ENCODE measurements at places on chromosomes 16 and 17.

DNA sequence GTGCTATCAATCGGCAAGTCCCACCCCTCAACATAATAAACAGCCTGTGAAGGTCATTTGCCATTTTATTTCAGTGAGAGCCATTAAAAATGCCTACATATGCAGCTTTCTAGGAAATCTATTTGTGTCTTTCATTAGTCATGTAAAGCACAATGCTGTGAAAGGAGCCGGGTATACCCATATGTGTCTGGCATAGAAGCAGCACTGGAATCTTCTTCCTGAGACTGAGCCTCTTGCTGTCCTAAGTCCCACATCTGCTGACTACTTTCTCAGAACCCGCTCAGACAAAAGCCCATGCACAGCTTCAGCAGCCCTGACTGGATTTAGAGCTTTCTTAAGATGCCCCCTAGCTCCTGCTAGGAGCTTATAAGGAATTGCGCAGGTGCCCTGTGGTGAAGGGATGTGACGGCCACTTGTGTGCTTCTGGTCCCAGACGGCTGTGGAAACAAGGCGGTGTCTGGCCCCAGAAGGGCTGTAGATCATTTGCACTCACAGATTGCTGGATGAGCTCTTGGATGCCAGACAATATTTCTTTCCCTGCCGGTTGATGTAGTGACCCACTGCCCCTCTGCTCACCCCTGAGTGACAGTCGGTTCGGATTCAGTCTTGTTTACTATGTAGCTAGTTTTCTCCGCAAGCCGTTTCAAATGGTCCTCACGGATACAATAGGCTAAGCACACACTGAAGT is 172.2 kb downstream of the ANKFN1 start:
- DNase-seq, result no peak

- DNase-seq, result no peak
Observed at GRCh38 chr16:87661561-87661960, 59.3 kb downstream of the JPH3 start.

GRCh38 chr16:11796227-11797165 is 562 bp downstream of the ZC3H7A start:
- DNase-seq, result peak; percentile 6

- DNase-seq, result no peak
Observed at GRCh38 chr17:77457572-77458201, 316.9 kb downstream of the SEC14L1 start.

- DNase-seq, result no peak
Observed at GRCh38 chr17:30393911-30394867, 15.5 kb downstream of the CPD start.

- no peak for DNase-seq
Observed at GRCh38 chr16:87581857-87582215, 20.5 kb upstream of the JPH3 start.

DNA sequence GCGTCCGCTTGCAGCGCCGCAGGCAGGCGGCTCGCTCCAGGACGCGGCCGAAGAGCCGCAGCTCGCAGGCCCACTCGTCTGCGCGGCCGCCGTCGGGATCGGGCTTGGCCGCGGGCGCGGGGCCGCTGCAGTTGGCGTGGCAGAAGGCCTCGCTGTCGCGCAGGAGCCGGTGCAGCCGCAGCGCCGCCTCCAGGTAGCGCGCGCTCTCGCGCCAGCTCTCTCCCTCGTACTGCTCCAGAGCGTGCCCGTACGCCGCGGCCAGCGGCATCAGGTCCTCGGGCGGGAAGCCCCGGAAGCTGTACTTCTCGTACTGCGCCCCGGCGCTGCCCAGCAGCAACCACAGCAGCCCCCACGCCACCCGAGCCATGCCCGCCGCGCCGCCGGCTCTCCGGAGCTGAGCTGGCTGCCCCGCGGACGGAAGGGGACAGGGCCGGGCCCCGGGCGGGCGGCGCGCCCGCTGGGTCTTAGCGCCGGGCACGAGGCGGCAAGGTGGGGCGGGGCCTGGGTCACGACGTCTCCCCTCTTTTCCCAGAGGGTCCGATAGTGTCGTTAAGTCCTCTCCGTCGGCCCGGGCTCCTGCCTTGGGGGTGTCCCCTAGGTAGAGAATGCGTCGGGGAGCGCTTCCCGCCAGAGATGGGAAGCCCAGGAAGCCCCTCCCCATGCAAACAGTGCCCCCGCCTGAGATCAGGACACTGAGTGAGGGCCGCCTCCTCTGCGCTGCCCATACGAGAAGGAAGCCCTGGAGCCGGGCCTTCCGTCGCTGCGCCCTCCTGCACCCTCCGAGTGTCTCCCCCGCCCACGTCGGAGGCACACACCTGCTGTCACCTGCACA is at the start of gene P3H4:
TSS of gene P3H4 (minus strand) at position 401 of the 832 bp plus-strand sequence. CDS start at position 367, 34 bp downstream.
- DNase-seq, result no peak

GRCh38 chr17:21293831-21294210 is 9.3 kb downstream of the MAP2K3 start:
- no peak for DNase-seq

DNA sequence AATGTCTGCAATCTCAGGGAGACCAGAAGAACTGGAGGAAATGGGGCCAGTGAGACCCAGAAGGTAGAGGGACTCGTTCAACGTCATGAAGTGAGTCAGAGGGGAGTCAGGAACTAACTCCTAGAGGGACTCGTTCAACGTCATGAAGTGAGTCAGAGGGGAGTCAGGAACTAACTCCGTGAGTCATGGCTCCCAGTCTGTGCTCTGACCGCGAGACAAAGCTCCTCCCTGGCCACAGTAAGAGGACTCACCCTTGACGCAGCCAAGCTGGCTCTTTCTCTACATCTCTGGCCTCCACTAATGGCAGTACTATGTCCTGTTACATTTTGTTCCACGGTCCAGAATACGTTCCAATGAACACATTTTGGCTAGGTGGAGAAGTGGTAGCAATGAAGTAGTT is 902.5 kb downstream of the KCNJ2 start:
- no peak for DNase-seq

DNA sequence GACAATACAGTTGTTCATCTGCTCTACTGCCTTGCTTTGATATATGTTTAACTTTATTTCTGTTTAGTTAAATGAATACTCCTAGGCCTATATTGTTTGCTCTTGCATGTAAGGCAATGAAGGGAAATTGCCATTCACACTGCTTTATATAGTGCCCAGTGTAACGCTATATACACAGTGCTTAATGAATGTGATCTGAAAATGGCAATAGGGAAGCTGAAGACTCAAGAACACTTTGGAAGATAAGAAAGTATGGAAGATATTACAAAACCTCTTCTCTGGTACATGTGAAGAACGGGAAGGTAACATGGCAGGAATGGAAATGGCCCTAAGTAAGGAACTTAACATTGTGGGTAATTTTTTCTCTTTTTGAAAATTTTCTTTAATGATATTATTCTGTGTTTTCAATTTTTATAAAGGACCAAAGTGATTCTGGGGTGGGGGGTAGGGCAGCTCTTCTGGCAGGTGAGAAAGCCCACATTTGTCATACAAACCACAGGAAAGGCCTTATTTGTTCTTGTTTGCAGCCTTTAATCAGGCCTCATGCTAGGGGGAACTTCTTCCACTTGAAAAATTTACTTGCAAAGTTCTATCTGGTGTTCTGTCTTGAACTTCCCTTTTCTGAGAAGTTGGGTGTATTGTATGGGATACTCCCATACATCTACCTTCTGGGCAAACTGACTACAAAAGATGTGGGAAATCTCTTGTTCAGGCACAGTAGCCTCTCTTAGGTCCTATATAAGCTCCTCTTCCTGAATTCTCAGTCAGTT is 100.8 kb upstream of the CORO6 start:
- DNase-seq, result no peak

Measured in activated CD8-positive, alpha-beta memory T cell treated with anti-CD3 and anti-CD28 coated beads for 1 hour (primary cell).